ENCODE measurements at places on chromosomes 11 and 22. TPM values are rescaled to one million over a fixed set of nuclear protein-coding genes. Genes with fewer than 3 reads are reported as not detected.

DNA sequence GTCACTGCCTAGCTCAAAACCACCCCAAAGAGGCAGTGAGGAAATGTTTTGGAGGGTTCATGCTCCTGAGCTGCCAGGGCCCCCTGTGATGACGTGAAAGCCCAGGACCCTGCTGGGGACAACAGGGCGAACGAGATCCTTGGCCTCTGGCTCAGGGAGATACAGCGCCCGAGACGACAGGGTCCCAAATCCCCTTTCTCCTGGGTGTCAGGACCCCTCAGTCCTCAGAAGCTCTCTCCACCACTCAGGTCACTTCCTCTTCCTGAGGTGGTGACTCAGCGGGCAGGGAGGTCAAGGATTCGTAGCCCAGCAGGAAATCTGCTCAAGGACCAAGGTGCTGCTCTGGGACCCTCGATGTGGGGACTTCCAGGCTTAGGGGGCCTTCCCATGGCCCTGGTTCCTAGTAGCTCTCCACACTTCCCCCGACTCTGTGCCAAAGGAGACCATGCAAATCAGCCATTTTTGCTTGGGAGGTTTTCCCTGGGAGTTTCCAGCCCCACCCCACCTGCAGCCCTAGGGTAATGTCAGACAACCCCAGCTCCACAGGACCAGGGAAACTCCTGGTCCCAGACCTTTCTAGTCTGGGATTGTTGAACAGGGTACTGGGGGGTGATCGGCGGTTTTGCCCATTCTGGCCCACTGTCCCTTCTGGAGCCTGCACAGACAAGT, 12.8 kb downstream of the BCL9L start:
- no peak for DNase-seq

Gene SGSM1
- total RNA-seq: 0.07 TPM

Gene E2F8
- 19.7 TPM for total RNA-seq

Gene GNG3
- total RNA-seq: not detected

DNA sequence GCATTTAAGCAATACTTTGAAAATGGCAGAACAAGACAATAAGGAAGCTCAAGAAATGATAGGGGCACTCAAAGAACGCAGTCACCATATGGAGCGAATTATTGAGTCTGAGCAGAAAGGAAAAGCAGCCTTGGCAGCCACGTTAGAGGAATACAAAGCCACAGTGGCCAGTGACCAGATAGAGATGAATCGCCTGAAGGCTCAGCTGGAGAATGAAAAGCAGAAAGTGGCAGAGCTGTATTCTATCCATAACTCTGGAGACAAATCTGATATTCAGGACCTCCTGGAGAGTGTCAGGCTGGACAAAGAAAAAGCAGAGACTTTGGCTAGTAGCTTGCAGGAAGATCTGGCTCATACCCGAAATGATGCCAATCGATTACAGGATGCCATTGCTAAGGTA, 51.9 kb downstream of the SPECC1L start:
- DNase-seq: no peak

DNA sequence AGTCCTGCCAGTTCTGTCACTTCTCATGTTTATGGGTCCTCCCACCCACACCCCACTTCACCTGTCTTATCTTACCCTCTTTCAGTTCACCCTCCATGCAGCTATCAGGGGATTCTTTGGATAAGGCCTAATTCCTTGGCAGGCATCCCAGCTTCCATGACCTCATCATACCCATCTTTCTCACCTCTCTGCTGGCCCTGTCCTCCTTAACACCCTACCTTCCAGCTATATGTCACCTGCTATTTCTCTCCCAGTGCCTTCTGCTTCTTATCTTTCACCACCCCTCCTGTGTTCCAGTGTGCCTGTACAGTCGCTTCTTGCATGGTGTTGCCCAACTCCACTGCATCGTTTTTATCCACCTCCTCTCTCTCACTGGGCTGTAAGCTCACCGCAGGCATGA, 28.3 kb downstream of the SNU13 start:
- no peak for DNase-seq

GRCh38 chr22:17369439-17370025, at the start of gene CECR2:
TSS of gene CECR2 (plus strand) at chr22:17369460. CDS start at chr22:17369784, 324 bp downstream.
- DNase-seq: no peak

GRCh38 chr11:41134971-41135370, 324.5 kb downstream of the LRRC4C start:
- no peak for DNase-seq

GRCh38 chr22:44133901-44134571, 46.7 kb upstream of the PARVG start:
- DNase-seq: no peak

Gene OR8D1
- not detected for total RNA-seq

Gene SLC22A25
- total RNA-seq: not detected

Gene SWAP70
- total RNA-seq: 20.7 TPM

DNA sequence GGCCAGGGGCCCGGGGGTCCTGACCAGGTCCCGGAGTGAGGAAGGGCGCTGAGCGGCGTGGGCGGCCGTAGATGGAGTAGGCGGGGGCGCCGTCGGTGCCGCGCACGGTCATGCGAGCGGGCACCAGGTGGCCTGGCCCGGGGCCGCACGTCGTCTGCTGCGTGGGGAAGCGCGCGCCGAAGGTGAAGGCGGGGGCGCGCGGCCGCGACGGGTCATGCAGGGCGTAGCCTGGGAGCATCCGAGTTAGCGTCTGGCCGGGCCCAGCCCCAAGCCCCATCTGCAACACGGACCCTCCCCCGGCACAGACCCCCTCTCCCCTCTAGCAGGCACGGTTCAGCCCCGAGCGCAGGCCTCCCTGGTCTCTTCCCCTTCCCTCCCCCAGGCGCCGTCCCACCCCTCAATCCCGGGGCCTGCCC, 1.7 kb upstream of the TYMP start:
- peak; percentile 70 for DNase-seq

GRCh38 chr11:38718049-38718448, 2120.0 kb upstream of the RAG2 start:
- DNase-seq: no peak

- no peak for DNase-seq
Observed at GRCh38 chr11:123193742-123194141, 1.3 kb downstream of the CLMP start.

GRCh38 chr11:34978236-34979191, 62.1 kb downstream of the PDHX start:
- no peak for DNase-seq

GRCh38 chr11:133834682-133835592, 10.4 kb downstream of the SPATA19 start:
- peak; percentile 52 for DNase-seq

Gene PPME1
- total RNA-seq: 55.0 TPM

DNA sequence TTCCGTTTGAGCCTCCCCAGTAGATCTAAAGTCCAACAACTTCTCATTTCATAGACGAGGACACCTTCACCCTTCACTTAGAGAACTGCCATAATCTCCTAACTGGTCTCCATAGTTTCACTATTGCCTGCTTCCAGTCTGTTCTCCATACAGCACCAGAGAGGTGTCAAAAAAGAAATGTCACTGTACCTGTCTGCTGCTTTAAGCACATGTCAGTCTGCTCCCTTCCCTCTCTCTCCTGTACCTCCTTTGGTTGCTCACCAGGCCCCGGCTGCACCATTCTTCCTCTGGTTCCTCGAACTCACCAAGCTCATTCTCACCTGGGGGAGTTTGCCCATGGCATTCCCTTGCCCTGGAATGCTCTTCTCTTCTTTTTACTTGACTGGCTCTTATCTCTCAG, 75.8 kb downstream of the NAV2 start:
- DNase-seq: no peak

DNA sequence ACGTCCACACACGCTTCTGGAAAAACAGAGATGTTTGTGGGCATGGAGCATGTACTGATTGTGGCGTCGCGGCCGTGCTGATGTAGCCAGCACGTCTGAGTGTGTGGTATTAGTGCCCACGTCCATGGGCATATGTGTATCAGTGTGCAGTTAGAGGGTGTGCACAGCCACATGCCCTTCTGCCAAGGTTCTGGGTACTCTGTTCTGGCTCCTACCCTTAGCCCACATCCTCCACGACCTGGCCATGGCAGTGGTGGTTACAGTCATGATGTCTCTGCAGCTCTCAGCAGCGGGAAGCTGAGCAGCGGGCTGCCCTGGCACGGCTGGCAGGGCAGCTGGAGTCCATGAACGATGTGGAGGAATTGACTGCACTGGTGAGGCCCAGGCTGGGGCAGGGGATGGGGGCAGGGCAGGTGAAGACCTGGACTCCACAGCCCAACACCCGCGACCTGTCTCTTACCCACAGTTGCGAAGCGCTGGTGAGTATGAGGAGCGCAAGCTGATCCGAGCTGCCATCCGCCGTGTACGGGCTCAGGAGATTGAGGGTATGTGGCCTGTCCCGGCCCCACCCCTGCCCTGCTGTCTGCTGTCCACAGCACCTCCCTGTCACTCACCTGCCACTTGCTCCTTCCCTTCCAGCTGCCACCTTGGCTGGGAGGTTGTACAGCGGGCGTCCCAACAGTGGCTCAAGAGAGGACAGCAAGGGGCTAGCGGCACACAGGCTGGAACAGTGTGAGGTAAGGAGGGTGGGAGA, 7.3 kb downstream of the SMTN start:
- no peak for DNase-seq

GRCh38 chr11:38950867-38951266, 2352.8 kb upstream of the RAG2 start:
- no peak for DNase-seq

Gene TRIM29
- 3.3 TPM for total RNA-seq

DNA sequence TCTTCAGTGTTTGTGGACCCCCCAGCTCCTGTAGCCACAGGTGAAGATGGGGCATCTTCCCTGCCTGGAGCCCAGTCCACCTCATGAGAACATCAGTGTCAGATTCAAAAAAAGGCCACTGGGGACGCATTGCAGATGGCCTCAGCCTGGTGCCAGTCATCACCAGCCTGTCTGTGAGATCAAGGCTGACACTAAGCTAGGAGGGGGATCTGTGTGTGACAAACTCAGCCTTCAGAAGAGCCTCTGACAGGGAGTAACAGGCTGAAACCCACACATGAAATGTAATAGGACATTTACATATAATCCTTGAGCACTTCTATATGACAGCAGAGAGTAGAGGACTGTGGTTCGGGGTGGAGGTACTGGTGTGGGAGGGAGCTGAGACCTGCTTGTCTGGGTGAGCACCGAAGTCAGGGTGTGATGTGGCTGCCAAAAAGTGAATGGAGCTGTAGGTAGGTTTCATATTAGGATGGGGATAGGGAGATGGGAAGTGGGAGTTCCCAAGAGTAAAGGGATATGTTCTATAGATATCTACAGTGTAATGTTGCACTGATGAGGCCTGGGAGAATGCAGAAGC, 20.5 kb upstream of the CCDC134 start:
- no peak for DNase-seq

DNA sequence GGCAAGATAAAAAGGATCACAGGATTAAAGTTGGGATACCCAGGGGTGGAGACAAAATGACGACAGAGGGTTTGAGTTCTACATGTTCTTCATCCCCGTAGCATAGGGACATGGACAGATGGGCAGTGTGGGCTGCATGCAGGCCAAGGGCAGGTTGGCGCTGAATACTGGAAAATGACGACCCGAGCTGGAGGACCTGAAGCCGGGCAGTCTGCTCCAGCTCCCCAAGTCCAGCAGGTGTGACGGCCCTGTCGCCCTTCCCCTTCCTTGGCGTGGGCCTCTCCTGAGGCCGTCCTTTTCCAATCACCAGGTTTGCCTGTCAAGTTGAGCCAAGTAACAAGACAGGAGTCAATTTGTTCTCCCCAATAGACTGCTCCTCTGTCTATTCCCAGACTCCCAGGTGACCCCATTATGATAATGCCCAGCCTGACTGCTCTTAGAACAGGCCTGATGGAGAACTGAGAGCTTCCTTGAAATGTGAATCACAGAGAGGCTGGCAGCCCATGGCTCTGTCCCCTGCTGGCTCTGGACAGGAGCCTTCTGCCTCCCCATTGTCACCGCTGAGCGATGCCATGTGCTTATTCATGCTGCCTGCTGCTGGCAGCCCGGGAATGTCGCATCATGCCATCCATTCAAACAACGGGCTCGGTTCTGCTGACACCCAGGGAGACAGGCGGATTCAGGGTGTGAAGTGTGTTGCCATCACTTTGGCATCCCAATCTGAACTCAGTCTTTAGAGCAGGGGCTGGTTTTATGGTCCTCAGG, 392.1 kb downstream of the NTM start:
- DNase-seq: no peak

DNA sequence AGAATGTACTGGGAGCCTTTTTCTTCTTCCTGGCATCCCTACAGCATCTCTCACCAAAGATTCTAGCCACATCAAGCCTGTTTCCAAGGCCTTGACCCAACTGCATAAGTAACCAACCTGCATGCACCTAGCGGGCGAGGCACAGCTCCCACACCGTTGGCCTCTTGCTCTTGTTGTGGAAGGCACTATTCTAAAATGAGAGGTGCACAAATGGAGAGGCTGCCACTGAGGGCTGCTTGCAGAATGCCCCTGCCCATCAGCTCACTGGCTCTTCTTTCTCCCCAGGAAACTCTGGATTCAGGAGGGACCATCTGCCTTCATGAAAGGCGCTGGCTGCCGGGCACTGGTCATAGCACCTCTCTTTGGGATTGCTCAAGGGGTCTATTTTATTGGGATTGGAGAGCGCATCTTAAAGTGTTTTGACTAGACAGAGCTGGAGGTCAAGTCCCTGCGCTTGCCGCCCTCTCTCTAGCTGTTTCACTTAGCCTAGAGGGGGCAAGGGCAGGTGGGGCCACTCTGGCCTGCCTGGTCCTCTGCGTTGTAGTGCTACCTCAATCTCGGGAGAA, 26.6 kb downstream of the SLC25A18 start:
- DNase-seq: no peak

DNA sequence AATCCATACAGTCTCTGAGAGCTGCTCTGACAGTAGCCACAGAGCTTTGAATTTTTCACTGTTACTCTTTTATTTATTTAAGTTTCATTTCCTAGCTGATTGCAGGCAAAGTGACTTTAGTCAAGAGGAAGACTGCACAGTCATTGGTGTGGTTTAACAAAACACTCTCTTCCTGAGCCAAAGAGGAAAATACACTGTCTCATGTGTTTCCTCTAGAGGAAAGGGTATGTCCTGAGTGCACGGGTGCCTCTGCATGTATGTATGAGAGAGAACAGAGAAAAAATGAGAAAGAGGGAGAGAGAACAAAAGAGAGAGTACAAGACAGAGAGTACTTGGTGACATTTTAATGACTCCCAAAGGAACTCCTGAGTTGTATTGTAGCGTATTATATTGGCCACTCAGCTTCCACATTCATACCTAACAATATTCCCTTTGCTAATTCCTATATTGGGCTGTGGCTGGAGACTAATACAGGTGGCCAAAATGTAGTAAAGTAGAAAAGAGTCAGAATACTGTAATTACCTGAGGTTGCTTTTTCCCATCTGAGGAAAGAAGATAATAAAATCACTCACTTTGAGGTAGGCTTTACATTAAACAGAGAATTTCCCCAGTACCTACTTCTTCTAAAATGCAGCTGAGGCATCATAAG, at the start of gene OR4D9:
Gene OR4D9, plus strand, starts transcription at position 599 of the 649 bp plus-strand sequence. CDS start 3,374 bp downstream, outside the sequence.
- DNase-seq: no peak

Gene MS4A4E
- not detected for total RNA-seq
